Activated CD4-positive, alpha-beta T cell treated with anti-CD3 and anti-CD28 coated beads, Interleukin-2, Interleukin-4, amounts not matched to agents 100 ng/mL and 50 ng/mL, durations not matched to agents 16 hours and 8 hours (primary cell): ENCODE measurements at places on chromosomes 16 and 17.

DNA sequence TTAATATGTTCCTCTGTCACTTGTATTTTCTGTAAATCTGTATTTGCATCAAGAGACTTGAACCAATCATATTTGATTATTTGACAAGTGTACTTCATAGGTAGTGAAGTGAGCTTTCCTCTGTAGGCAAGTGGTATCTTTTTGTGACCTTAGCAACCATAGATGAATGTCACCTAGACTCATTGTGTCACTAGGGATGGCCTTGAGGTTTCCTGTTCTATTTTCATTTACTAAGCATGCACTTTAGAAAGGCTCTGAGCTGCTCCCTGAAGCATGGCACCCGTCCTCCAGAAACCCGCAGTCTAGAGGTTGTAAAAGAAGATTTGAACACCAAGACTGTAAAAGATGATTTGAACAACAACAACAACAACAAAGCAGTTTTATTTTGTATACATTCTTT lies 151.7 kb downstream of the PRKCB start:
- DNase-seq: no peak

DNA sequence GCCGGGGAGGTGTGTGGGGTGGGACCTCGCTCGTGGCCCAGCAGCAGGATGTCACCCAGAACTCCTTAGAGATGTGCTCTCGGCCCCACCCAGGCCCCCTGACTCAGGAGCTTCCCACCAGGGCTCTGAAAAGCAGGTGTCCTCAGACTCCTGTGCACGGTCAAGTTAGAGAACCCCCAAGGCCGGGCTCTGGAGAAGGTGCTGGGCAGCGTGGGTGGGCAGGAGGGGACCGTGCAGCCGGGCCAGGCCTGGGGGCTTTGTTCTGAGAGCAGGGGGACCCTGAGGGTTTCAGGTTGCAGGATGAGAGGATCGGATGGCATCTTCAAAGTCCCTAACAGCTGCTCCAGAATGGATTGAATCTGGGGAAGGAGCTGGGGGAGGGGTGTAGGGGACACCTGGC lies 164.4 kb upstream of the CIBAR2 start:
- no peak for DNase-seq

DNA sequence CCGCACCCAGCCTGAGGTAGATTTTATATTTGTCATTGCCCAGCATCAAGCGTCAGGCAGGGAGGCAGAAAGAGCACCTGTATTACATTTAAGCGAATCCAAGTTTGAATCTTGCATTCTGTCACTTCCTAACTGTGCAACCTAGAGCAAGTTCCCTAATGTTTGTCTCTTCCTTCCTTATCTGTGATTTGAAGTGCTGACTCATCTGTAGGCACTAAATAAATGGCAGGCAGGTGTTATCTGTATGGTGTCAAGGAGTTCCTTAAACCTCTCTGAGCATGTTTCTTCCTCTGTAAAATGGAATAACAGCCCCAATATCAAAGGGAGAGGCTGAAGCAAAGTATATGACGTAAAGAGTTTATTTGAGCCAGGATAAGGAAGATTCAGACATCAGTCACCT lies 24.3 kb downstream of the GP2 start:
- DNase-seq: no peak

- DNase-seq: no peak
These were observed 5.1 kb downstream of the BAHCC1 start for GRCh38 chr17:81400154-81400977.

DNA sequence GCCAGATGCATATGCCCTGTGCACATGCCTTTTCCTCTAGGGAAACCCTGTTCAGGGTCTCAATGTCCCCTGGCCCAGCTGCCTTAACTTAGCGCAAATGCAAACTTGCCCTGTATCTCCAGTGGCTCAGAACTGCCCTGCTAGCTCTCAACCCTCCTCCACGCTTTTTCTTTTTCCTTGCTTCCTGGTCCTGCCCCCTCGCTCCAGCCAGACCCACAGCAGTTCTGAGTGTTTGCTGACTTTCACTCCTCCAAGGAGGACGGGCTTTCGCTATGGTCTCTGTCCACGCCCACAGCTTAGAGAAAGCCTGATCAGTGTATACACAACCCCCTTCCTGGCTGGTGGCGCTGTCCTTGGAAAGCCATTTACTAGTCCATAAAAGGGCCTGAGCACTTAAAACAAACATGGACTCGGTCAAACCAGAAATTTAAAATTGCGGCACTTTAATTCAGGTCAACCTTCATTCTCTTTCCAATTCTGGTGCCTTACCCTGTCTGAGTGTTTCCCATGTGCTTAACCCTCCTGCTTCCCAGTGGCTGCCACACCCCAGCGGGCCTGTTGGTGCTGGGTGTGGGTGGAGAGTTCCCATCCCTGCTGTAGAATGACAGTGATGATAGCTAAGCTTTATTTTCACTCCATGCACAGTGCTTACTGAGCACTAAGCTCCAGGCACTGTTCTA lies 15.6 kb upstream of the TMEM98 start:
- no peak for DNase-seq

GRCh38 chr16:21190599-21190998 lies 20.8 kb downstream of the ZP2 start:
- no peak for DNase-seq

DNA sequence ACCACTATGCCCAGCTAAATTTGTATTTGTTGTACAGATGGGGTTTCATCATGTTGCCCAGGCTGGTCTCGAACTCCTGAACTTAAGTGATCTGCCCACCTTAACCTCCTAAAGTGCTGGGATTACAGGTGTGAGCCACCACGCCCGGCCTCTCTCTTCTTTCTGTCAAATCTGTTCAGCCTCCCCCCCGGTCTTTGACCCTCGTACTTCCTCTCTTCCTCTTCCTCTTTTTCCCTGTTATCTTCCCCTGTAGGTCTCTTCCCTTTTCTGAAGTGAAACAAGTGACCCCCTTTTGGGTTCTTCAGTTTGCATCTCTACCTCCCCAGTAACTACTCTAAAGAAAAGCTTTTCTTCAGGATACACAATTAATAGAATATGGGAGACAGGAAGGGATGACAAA lies 31.7 kb upstream of the DHX40 start:
- no peak for DNase-seq

DNA sequence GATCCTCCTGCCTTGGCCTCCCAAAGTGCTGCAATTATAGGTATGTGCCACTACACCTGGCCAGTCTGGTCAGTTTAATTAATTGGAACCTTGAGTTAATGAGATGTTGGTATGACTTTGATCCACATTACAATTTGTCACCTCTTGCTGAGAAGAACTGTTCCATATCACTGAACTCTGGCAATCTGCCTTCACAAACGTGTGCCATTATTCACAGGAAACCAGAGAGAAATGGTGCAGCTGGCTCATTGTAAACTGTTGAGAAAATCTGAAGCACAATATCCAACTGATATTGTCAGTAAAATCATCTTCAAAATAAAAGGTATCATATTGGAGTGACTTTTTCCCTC lies 39.3 kb upstream of the YPEL2 start:
- no peak for DNase-seq

DNA sequence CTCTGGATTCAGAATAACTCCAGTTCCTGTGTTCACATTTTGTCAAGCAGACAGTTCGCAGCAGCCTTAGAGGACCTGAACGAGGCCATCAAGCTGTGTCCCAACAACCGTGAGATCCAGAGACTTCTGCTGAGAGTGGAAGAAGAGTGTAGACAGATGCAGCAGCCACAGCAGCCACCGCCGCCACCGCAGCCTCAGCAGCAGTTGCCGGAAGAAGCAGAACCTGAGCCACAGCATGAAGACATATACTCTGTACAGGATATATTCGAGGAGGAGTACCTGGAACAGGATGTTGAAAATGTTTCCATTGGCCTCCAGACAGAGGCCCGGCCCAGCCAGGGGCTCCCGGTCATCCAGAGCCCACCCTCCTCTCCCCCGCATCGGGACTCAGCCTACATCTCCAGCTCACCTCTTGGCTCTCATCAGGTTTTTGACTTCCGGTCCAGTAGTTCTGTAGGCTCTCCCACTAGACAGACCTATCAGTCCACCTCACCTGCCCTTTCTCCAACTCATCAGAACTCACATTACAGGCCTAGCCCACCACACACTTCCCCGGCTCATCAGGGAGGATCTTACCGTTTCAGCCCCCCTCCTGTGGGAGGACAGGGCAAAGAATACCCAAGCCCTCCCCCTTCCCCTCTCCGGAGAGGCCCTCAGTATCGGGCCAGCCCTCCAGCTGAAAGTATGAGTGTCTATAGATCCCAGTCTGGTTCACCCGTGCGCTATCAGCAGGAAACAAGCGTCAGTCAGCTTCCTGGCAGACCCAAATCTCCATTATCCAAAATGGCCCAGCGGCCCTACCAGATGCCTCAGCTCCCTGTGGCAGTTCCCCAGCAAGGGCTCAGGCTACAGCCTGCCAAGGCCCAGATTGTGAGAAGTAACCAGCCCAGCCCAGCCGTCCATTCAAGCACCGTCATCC lies 25.9 kb downstream of the CYB561 start:
- no peak for DNase-seq

DNA sequence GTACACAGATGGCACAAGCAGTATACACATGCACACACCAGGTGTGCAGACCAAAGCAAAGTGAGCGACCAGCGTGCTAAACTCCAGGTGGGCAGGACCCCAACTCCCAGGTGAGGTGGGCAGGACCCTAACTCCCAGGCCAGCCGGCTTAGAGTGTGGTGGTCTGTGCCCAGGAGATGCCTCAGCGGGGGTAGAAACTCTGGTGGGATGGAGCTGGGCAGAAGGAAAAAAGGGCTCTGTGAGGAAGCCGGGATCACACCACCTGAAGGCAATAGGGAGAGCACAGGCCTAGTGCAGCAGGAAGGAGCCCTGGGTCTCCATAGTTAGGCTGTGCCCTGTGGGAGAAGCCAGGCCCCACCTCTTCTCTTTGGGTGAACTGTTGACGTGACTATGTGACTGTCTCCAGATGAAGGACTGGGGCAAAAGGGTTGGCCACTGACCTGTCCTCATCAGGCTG lies 1.6 kb upstream of the FOXJ1 start:
- DNase-seq: no peak

GRCh38 chr17:76968707-76969597 lies 100.7 kb downstream of the MGAT5B start:
- DNase-seq: peak; percentile 3

- DNase-seq: no peak
These were observed 278.1 kb downstream of the ZFHX3 start for GRCh38 chr16:72769876-72770275.

DNA sequence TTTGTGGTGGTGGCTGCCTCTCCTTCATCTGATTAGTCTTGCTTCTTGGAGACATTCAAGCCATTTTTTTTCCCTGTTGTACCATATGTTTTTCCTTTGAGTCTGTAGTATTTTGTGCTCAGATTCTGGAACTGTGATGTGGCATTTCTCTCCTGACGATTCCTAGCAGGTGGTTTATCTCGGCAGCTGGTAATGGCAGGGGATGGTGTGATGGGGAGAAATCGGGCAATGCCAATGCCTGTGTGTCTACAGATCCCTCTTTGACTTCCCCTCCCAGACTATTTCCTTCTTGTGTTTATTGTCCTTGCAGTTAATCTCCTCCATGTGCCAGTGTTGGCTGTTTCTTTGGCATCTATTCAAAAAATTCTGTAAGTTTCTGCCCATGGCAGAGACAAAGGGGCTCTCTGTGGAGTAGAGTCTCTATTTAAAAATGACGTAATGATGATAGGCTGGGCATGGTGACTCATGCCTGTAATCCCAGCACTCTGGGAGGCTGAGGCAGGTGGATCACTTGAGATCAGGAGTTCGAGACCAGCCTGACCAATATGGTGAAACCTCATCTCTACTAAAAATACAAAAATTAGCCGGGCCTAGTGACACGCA lies 90.2 kb upstream of the ERCC4 start:
- DNase-seq: no peak

GRCh38 chr17:17480593-17481148 lies 3.9 kb downstream of the MED9 start:
- DNase-seq: no peak

DNA sequence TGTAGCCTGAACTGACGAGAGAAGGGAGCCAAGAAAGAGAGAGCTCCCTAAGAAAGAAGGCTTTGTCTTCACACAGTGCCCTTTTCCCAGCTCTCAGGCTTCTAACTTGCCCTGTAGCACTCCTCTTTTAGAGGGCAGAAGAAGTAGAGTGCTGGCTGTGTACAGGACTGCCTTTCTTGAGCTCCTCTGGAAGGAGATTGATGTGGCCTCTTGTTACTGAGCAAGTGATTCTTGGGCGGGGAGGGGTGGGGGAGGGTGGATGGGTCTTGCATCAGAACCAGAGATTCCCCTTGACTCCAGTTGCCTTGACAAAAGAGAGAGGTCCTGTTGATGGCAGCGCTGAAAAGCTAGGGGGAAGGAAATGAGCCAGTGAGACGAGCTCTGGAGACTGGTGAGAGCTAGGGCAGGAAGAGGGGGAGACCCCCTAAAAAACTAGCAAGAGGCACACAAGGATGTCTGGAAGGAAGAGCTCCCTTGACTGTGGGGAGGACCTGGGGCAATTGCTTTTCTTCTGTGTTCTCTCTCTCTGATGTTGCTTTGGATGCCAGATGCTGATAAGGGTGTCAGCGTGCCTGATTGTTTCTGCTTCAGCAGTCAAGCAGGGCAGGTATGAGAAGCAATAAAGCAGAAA lies 18.4 kb downstream of the GPR179 start:
- no peak for DNase-seq

DNA sequence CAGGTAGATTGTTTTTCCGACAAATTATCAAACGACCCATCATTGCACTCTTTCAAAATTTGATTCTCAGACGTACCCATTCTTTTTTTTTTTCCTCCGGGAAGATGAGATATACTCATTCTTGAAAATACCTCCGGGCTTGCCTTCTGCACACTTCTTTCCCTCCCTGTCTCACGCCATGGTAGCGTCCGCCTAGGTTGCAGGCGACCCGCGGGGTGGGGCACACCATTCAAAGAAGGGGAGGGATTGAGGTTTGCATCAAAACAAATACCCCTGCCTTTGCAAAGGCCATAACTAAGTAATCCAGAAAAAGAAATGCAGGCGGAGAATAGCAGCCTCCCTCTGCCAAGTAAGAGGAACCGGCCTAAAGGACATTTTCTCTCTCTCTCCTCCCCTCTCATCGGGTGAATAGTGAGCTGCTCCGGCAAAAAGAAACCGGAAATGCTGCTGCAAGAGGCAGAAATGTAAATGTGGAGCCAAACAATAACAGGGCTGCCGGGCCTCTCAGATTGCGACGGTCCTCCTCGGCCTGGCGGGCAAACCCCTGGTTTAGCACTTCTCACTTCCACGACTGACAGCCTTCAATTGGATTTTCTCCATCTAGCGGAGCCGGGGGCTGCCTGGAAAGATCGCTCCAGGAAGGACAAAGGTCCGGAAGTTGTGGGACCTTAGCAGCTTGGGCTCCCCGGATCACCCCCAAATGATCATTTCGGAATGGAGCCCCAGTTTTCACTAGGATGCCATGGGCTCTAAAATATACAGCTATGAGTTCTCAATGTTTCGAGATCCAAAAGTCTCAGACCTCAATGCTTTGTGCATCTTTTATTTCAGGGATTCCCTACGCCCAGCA lies 843 bp downstream of the TP53 start:
- peak; percentile 80 for DNase-seq

- no peak for DNase-seq
These were observed 327.3 kb upstream of the CDH8 start for GRCh38 chr16:62363501-62363900.

GRCh38 chr16:3690980-3691720 lies 26.2 kb downstream of the TRAP1 start:
- no peak for DNase-seq

- no peak for DNase-seq
These were observed 237.8 kb downstream of the PRKCA start for GRCh38 chr17:66540131-66540781.

GRCh38 chr16:85353839-85354685 lies 241.8 kb upstream of the CIBAR2 start:
- no peak for DNase-seq

- no peak for DNase-seq
These were observed 9.6 kb downstream of the CFDP1 start for GRCh38 chr16:75423723-75424104.
